ENCODE measurements at places on chromosomes 2 and 18.

DNA sequence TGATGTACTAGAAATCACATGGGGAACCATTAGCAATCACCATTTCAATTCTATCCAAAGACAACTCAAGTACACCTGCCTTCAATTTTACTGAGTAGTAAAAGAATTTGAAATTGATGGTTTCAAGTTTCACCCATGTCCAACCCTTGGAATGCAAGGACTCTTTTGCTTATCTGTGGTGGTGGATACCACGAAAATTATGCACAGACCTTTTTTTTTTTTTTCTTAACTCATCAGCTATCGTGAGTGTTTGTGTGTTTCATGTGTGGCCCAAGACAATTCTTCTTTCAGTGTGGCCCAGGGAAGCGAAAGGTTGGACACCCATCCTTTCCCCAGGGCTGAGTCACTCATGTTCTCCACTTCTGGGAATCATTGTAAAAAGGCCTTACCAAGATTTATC lies 23.1 kb downstream of the ID2 start:
- DNase-seq: no peak

DNA sequence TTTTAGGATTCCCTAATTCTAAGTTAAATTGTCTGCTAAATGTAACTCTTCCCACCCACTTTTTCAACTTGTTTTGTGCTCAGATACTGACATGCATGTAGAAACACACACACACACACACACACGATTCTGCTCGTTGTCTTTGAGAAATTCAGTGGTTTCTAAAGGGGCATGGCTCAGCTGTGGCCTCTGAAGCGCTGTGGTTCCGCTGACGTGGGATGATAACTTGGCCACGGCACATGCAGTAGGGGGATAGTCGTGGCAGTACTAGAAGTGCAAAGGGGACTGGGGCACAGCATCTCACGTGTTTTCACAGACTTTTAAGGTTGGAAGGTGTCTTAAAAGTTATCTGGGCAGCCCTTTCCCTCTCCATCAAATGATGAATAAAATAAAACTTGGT lies 18.4 kb downstream of the CASP10 start:
- no peak for DNase-seq

GRCh38 chr18:62037989-62038778 lies 145.4 kb upstream of the RNF152 start:
- no peak for DNase-seq

DNA sequence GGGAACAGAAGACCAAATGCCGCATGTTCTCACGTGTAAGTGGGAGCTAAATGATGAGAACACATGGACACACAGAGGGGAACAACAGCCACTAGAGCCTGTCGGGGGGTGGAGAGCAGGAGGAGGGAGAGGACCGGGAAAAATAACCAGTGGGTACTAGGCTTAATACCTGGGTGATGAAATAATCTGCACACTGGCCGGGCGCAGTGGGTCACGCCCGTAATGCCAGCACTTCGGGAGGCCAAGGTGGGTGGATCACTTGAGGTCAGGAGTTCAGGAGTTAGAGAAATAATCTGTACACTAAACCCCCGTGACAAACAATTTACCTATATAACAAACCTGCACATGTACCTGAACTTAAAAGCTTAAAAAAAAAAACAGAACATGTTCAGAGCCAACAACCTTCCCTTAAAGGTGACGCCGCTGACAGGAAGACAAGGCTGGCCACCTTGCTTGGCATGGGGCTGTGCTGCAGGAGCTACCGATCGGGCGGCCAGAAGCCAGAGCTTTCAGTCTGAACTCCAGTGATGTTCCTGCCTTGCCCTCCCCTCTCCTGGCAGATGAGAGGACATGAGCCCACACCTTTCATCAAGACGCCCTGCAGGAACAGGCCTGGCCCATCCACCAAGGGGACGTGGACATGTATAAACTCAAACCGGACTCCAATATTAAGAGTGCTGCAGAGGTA lies 11.2 kb downstream of the SLC66A2 start:
- no peak for DNase-seq

- no peak for DNase-seq
These were observed 8.7 kb upstream of the ADGRF3 start for GRCh38 chr2:26355038-26355995.

- DNase-seq: no peak
These were observed 270.6 kb upstream of the MMADHC start for GRCh38 chr2:149858216-149858615.

- no peak for DNase-seq
These were observed 487.9 kb upstream of the ID2 start for GRCh38 chr2:8193686-8194615.

DNA sequence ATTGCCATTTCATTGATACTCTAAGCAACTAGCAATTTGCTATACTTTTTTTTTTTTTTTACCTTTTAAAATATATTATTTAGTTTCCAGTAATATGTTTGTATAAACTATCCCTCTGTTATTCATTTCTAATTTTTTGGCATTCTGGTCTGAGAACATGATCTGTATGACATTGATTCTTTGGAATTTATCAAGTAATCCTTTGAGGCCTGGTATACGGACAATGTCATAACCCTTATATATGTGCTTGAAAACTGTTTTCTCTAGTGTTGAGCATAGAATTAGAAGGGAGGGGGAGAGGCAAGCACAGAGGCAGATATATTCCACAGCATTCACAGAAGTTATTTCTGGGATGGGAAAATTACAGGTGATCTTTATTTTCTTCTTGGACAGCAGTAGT lies 48.2 kb upstream of the POLE4 start:
- no peak for DNase-seq

- peak; percentile 60 for DNase-seq
These were observed 172 bp downstream of the PRKD3 start for GRCh38 chr2:37324536-37324785.

- DNase-seq: no peak
These were observed 144.3 kb upstream of the SERTAD2 start for GRCh38 chr2:64797881-64798575.

DNA sequence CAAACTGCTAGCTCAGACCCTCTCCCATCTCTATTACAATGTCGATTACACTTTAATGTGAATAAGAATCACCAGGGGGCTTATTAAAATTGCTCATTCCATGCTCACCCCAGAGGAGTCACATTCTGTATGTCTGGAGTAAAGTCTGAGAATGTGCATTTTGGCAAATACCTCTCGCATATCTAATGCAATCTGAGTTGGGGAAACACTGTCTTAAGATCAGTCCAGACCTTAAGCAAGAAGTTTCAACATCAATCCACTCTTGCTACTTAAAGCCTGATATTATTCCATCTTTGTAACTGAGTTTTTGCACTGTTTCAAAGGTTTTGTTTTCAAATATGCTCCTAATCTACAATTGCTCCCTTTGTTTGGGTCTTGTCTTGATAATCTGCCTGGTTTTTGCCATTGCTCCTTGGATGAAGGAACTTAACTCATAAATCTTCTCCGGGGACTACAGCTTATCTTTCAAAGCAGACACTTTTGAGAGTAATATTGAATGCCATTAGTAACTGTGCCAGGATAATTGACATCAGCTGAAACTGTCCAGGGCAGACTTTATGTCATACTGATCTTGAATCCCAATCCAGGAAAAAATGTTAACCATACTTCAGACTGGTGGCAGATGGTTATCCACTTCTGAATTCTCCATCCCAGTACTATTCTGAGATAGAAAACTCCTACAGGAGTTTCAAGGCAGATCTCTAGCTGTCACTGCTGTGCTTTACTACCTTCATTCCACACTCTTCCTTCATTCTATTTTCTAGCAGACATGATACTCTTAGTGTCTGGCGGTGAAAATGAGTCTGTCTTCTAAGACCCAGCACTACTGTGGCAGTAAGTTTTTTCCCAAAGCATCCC lies 200.9 kb downstream of the ERBB4 start:
- no peak for DNase-seq

- DNase-seq: no peak
These were observed 30.1 kb upstream of the FMNL2 start for GRCh38 chr2:152304836-152305235.

- DNase-seq: no peak
These were observed 6.5 kb downstream of the SPR start for GRCh38 chr2:72893594-72894319.

GRCh38 chr2:204135752-204136151 lies 199.2 kb downstream of the ICOS start:
- no peak for DNase-seq

DNA sequence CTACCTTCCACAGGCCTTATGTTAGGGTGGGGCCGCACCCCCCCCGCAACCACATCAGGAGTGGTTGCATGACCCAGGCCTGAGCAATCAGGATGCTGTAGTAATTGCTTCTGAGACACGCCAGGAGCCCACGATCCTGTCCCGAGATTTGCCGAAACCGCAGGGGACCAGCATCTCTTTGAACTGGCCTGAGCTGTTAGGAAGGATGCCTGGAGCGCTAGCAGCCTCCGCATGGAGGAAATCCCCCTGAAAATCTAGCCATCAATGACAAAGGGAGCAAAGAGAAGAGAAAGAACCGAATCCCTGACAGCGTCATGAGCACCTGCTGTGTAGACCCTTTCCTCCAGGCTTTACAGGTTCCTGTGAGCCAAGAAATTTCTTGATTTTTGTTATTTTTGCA lies 8.7 kb upstream of the TEX44 start:
- DNase-seq: no peak

GRCh38 chr2:25497229-25497917 lies 155.6 kb upstream of the DNMT3A start:
- DNase-seq: no peak

DNA sequence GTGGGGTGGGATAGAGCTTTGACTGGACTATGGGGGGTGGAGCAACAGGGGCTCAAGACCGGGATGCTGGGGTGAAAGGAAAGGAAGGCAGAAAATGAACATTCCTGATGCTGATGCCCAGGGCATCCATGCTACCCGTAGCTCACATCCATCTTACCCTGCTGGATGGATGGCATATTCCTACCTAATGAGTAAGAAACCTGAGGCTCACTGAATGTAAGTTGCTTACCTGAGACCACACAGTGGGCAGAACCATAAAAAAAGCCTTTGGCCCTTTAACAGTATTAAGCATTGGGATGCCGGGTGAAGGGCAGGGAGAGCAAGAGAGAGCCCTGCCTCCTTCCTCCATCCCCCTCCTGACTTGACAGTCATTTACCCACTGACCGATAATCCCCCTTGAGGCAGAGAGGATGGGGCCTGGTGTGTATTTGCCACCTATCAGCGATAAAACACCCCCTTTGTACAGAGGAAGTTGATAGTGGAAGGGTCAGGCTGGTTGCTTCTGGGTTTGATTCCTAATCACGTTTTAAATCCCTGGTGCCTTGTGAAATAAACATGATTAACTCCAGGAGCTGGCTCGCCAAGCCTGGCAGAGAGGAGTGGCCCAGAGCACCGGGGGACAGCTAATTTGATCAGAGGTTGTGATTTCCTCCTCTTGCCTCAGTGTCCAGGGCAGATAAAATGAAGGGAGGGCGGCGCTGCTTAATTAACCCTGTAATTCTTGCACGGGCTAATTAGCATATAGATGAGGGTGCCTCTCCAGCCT lies 105.9 kb upstream of the HS6ST1 start:
- DNase-seq: no peak

- no peak for DNase-seq
These were observed 140.1 kb downstream of the DSEL start for GRCh38 chr18:67376372-67376771.

DNA sequence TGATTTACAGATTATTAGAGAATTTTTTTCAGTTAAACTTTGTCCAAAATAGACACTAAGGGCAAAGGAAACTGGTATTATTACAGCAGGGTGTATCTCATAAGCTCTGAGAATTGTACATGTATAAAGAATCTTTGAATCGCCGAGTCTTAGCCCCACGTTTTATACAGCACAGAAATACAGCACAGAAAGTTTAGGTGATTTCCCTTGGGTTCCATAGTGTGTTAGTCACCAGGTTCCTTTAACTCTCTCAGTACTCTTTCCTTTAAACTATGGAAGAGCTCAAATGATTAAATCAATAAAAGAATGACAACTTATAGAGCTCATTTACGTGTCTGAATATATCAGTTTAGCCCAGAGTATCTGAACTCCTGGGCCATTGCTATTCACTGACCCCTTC lies 256.8 kb downstream of the NEDD4L start:
- no peak for DNase-seq

GRCh38 chr2:20516646-20517341 lies 69.9 kb downstream of the RHOB start:
- DNase-seq: no peak

GRCh38 chr2:29749843-29750242 lies 171.5 kb downstream of the ALK start:
- DNase-seq: no peak

DNA sequence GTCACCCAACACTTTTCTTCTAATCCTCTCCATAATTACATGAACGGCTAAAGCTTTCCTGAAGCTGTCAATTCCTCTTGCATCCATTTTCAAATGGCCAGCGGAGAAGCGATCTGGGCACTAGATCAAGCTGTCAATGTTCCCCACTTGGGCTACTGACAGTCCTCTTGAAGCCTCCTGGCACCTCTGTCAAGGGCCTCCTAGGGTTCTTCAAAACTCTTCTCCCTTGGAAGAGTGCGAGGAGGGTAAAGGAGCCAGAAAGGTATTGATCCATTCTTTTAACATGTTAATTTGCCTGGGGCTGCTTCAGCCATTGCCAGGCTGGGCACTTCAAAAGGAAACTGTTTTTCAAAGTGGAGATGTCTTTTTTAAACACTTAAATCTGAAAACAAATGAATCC lies 19.8 kb downstream of the EPHA4 start:
- DNase-seq: no peak

DNA sequence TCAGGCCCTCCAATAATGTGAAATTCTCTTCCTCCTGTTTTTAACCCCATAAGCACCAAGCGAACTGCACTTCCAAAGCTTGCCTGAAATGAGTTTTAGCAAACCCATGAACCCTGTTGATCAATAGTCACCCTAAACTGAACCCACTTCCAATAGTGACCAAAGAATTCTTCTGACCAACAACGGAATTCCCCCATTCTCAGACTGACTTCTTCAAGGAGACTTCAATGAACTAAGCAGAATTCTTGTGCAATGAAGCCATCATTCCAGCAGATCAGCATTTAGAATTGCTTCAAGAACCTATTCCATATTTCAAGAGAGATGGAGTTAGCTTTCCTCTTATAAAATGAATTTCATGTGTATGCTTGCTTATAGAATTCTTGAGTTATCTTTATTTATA lies 176.9 kb upstream of the FN1 start:
- no peak for DNase-seq

DNA sequence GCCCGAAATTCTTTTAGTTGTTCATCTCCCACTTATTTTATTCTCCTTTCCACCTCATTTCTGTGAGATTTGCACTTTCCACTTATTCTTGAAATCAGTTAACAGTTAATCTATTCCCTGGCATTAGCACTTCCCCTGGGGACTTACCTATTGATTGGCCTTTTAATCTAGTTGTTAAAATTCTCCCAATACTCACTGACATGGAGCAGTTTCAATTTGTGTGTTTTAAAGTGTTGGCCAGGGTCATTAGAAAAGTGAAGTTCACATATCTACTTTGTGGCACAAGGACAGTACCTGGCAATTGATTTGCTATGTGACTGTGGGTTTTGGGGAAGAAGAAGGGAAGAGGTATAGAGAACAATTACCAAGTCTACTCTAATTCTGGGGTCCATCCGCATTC lies 83.1 kb downstream of the LYPD6 start:
- DNase-seq: no peak
